ENCODE measurements at places on chromosomes 5 and 9. TPM values are rescaled to one million over a fixed set of nuclear protein-coding genes. Genes with fewer than 3 reads are reported as not detected.

DNA sequence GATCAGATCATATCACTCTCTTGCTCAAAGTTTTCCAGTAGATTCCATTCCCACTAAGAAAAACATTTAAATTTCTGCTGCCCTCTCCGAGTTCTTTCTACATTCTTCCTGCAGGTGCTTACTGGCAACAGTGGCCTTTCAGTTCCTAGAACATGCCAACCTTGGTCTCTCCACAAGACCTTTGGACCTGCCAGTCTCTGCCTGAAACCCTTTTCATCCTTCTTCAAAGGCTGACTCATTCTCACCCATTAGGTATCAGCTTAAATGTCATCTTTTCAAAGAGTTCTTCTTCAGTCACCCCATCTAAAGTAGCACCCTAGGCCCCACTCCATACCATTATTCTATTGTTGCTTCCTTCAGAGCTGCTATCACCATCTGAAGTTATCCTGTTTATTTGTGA is 21.8 kb downstream of the PPIC start:
- no peaks in the 10 kb centered on the region for H3K4me1 ChIP-seq
- H3K36me3 ChIP-seq = no peaks in the 10 kb centered on the region
- no peaks in the 10 kb centered on the region for H3K27me3 ChIP-seq
- no peak overlapping the region for H3K4me3 ChIP-seq

GRCh38 chr9:38213631-38214299 is 144.7 kb upstream of the SHB start:
- no peak overlapping the region for H3K27ac ChIP-seq
- H3K4me3 ChIP-seq = no peak overlapping the region
- peaks cover 25% of the 10 kb centered on the region for H3K27me3 ChIP-seq
- DNase-seq = no peak
- H3K36me3 ChIP-seq = no peaks in the 10 kb centered on the region

SYNPO gene
- total RNA-seq = 0.05 TPM

GRCh38 chr5:10577371-10578292 is 13.8 kb downstream of the ANKRD33B start:
- no peak overlapping the region for H3K27ac ChIP-seq
- H3K4me1 ChIP-seq = peaks cover 39% of the 10 kb centered on the region
- H3K36me3 ChIP-seq = peaks cover 3% of the 10 kb centered on the region
- no peak for DNase-seq
- H3K4me3 ChIP-seq = no peak overlapping the region

GRCh38 chr9:114116126-114116747 is 17.1 kb upstream of the KIF12 start:
- no peak overlapping the region for H3K27ac ChIP-seq
- DNase-seq = no peak
- no peaks in the 10 kb centered on the region for H3K36me3 ChIP-seq
- peaks cover 23% of the 10 kb centered on the region for H3K27me3 ChIP-seq
- no peaks in the 10 kb centered on the region for H3K4me1 ChIP-seq
- H3K4me3 ChIP-seq = no peak overlapping the region

DNA sequence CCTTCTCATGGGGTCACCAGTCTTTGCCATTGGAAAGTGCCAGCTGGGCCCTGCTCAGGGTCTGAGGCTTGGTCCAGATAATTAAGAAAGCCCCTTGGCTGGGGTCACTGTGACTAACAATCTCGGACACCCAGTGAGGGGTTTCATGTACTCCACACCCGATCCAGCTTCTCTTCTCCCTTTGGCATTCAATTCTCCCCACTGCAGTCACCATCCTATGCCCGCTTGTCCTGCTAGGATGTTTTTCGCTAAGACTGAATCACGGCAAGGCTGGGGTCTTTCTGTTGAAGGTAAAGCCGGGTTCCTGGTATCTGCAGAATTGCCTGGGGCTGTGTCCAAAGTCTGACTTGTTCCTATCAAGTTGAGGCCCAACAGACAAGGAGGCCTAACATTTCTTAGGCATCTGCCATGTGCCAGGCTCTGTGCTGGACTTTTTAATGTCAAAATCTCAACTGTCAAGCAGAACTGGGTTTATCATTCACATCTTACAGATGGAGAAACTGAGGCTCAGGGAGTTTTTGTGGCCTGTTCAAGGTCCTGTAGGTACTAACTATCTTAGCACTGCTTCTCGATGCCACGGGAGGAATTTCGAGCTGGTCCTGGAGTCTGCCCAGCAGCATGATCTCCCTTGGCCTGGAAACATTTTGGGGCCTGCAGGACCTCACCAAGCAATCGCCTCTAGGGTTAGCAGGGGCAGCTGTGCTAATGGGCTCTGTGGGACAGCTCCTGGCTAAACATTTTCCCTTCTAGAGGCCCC is 142.0 kb upstream of the ALDH1B1 start:
- H3K36me3 ChIP-seq = no peaks in the 10 kb centered on the region
- H3K4me3 ChIP-seq = no peak overlapping the region
- no peak for DNase-seq
- peaks cover 4% of the 10 kb centered on the region for H3K27me3 ChIP-seq
- H3K27ac ChIP-seq = no peak overlapping the region
- no peaks in the 10 kb centered on the region for H3K4me1 ChIP-seq

RAD23B gene
- total RNA-seq = 98.7 TPM

- no peaks in the 10 kb centered on the region for H3K27me3 ChIP-seq
- H3K4me1 ChIP-seq = no peaks in the 10 kb centered on the region
- no peak overlapping the region for H3K27ac ChIP-seq
Measured at GRCh38 chr5:22372376-22372775, 480.8 kb downstream of the CDH12 start.

DMAC1 gene
- 54.5 TPM for total RNA-seq

GRCh38 chr5:12242950-12243888 is 339.0 kb upstream of the CTNND2 start:
- no peak overlapping the region for H3K4me3 ChIP-seq
- H3K27ac ChIP-seq = no peak overlapping the region
- no peaks in the 10 kb centered on the region for H3K4me1 ChIP-seq
- no peaks in the 10 kb centered on the region for H3K36me3 ChIP-seq

HRCT1 gene
- not detected for total RNA-seq

- no peak for DNase-seq
- H3K27me3 ChIP-seq = no peaks in the 10 kb centered on the region
- peak overlapping the region; percentile 74 for H3K4me3 ChIP-seq
Measured at GRCh38 chr5:102762095-102762534, 7.0 kb downstream of the PAM start.

GRCh38 chr5:2569176-2569575 is 182.3 kb downstream of the IRX2 start:
- H3K27ac ChIP-seq = no peak overlapping the region
- no peak overlapping the region for H3K4me3 ChIP-seq
- no peaks in the 10 kb centered on the region for H3K27me3 ChIP-seq
- DNase-seq = no peak
- no peaks in the 10 kb centered on the region for H3K36me3 ChIP-seq

DNA sequence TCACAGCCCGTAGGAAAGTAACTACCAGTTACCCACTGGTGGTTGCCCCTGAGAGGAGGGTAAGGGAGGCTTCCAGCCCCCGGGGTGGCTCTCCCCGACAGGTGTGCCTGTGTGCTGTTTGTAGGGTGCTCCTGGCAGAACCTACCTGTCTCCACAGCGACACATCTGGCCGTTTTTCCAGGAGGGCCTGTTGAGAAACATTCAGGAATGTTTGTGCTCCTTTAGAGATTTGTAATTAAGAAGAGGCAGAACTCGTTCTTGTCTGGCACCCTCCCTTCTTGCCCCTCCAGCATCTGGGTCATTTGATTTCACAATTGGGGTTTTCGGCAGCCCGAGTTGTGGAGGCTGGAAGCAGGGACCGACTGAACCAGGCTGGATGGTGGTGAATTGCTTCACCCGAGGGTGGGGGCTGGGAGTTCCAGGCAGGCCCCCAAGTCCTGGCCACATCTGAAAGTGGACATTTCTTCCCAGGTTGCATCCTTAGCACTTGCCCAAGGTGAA is 74.2 kb downstream of the WWC1 start:
- no peaks in the 10 kb centered on the region for H3K36me3 ChIP-seq
- no peaks in the 10 kb centered on the region for H3K4me1 ChIP-seq
- no peak overlapping the region for H3K27ac ChIP-seq
- H3K27me3 ChIP-seq = peaks cover 3% of the 10 kb centered on the region

DNA sequence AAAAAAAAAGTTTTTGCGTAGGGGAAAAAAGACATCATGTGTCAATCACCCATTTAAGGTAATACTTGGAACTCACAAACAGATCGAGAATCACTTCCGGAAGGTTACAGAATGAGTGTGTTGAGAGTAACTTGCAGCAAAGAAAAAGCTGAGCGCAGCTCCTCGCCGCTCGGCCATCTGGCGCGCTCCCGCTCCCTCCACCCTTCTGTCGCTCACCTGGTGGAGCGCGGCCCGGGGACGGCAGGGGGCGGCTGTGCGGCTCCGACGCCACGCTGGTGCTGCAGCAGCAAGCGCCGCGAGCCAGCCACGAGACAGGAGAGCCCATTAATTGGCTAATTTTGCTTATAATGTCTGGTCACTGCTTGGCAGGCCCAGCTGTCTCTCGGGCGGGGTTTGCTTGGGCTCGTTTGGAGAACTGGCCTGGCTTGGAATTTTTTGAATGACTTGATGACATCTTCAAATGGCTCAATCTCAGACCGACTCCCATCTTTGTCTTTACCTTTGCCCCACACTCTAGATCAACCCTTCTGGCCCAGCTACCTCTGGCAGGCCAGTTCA is 601.8 kb downstream of the CCDC171 start:
- DNase-seq = peak; percentile 41
- H3K27ac ChIP-seq = no peak overlapping the region

GRCh38 chr5:158170060-158170459 is 311.1 kb upstream of the CLINT1 start:
- no peaks in the 10 kb centered on the region for H3K36me3 ChIP-seq
- H3K4me3 ChIP-seq = no peak overlapping the region
- H3K27me3 ChIP-seq = no peaks in the 10 kb centered on the region
- H3K27ac ChIP-seq = no peak overlapping the region

DNA sequence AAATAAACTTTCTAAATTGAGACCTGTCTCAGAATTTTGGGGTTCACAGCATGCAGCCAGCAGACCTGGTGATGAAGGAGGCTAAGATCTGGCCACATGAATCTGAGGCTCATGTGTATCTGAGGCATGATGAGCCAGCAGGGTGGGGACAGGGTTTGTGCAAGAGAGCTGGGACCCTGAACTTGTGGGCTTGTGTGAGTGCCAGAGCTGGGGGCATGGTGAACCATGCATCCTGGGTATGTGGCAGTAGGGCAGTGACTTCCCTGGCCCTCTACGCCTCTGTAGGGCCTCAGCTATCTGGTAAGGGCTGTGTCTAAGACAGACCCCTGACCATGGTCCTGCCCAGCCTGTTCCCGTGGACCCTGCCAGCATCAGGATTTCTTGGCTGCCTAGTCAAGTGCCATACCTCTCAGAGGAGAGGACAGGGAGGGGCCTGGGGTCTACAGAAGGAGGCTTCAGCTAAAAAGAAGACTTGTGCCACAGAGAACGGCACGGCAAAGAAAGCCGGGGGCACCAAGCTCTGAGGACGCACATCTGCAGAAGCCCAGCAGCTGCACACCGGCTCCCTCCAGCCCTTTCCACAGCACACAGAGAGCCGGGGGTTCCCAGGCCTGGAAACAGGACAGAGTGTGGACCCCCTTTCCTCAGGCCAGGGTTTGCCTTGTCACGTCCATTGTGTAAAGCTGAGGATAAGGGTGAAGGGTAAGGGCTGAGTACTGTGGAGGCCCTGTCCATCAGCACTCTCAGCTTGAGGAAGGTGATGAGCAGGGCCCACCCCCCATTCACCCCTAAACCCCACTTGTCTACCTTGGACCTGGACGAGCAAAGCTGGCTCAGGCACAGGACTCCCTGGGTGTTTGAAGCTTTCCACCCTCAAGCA is 130.1 kb downstream of the MRPL36 start:
- H3K27ac ChIP-seq = no peak overlapping the region
- DNase-seq = no peak
- no peak overlapping the region for H3K4me3 ChIP-seq
- peaks cover 2% of the 10 kb centered on the region for H3K4me1 ChIP-seq
- H3K27me3 ChIP-seq = peaks cover 64% of the 10 kb centered on the region

DNA sequence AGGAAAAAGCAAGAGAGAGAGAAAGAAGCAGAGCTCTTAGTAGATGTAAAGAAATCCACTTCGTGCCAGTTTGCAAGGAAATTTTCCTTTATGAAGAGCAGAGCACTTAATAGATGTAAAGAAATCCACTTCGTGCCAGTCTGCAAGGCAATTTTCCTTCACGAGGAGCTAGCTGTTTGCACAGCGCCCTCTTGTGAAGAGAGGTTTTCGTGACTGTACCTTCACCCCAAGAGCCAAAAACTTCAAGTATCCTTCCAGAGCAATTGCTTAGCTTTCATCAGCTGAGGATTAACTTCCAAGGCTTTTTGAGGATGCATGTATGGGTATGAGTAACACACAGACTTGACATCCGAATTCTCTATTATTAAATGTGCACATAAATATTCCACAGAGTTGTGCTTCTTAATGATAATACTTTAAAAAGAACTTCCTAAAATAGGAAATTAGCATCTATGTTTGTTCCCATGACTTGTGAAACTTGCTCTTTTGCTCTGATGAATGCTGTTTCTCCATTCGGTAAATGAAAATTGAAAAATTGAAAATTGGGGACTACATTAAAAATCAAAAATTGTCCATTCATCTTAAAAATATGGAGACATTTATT is 525.6 kb downstream of the PDE4D start:
- DNase-seq = peak; percentile 62
- peaks cover 3% of the 10 kb centered on the region for H3K36me3 ChIP-seq
- H3K27me3 ChIP-seq = peaks cover 36% of the 10 kb centered on the region

ZBTB26 gene
- 9.0 TPM for total RNA-seq

- peaks cover 2% of the 10 kb centered on the region for H3K27me3 ChIP-seq
- no peaks in the 10 kb centered on the region for H3K36me3 ChIP-seq
- no peaks in the 10 kb centered on the region for H3K4me1 ChIP-seq
- no peak within 1 kb of the TSS for H3K27ac ChIP-seq
Measured at GRCh38 chr9:133635533-133636531, at the start of gene DBH. DBH (plus strand) TSS chr9:133636363; CDS start chr9:133636372, 9 bp downstream.

- peaks cover 18% of the 10 kb centered on the region for H3K27me3 ChIP-seq
- DNase-seq = no peak
- H3K4me3 ChIP-seq = no peak overlapping the region
- no peak overlapping the region for H3K27ac ChIP-seq
- no peaks in the 10 kb centered on the region for H3K36me3 ChIP-seq
- no peaks in the 10 kb centered on the region for H3K4me1 ChIP-seq
Measured at GRCh38 chr9:134437403-134438194, 111.3 kb downstream of the RXRA start.

DNA sequence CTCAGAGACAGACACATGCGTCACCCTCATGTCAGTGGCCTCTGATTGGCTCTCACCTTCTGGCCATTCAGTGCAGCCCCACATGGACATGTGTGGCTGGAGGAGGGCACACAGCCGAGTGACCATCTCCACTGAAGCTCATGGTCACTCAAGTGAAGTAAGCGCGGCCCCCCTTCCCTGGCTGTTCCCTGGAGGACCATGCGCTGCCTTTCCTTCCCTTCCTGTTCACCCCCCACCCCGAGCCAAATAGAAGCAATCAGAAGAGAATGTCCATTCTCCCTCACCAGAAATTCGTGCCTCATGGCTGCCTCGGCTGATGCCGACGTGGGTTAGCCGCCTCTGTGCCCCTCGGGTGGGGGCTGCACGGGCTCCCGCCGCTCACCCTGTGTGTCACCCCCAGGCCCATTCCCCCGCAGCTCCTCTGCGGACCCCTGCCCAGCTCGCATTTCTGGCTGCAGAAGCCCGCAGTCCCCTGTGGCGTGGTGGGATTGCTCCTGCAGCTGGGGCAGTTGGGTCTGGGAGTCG is 12.5 kb upstream of the COL5A1 start:
- no peak for DNase-seq
- no peak overlapping the region for H3K27ac ChIP-seq
- H3K36me3 ChIP-seq = no peaks in the 10 kb centered on the region
